A673 (cell line): ENCODE measurements at places on chromosomes 16 and 17. TPM values are rescaled to one million over a fixed set of nuclear protein-coding genes. Genes with fewer than 3 reads are reported as not detected.

RAB37 gene
- not detected in 2 replicates for total RNA-seq

CRYBA1 gene
- total RNA-seq, result not detected in 2 replicates

GRCh38 chr17:60436676-60437075 lies 14.4 kb downstream of the CHCT1 start:
- DNase-seq, result no peak

DNA sequence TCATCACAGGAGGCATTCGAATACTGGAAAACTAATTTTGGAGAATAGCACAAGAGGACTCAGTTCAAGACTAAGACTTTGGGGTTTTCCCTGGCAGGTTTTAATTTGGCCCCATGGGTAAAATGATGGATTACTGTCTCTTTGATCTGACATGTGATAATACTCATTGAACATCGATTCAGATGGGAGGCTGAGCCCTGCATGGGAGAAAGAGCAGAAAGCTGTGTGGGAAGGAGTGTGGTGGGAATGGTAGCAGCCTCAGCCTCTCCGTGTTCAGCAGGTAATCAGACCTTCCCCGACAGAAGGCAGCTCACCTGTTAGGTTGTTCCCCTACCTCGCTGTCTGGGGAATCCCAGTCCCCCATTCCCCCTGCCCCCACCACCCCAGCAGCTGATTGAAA lies 124.7 kb upstream of the TNRC6C start:
- no peak for DNase-seq

- DNase-seq, result no peak
These were observed 5.5 kb downstream of the JMJD6 start for GRCh38 chr17:76720941-76721340.
